ENCODE measurements at places on chromosomes 12 and 14.

- no peak for DNase-seq
These were observed 61.6 kb upstream of the GNPNAT1 start for GRCh38 chr14:52852810-52853521.

- DNase-seq, result no peak
These were observed 58.1 kb upstream of the DIO2 start for GRCh38 chr14:80269353-80269925.

- DNase-seq, result no peak
These were observed 70.8 kb downstream of the CCDC88C start for GRCh38 chr14:91346838-91347173.

DNA sequence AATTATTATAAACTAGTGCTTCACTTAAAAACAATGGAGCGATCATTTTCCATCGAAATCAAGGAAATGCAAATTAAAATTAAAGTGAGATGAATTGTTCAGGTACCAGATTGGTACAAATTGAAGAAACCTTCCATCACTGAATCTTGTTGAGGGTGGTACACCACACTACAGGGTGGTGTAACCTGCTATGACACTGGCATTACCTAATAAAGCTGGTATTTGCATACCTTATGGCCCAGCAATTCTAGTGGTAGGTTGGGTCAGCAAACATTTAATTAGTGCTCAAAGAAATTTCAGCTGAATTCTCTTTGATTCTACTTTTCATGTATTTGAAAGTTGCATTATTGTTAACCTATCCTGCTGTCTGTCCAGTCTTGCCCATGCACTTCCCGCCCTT, 9.2 kb downstream of the TIGAR start:
- DNase-seq, result no peak

DNA sequence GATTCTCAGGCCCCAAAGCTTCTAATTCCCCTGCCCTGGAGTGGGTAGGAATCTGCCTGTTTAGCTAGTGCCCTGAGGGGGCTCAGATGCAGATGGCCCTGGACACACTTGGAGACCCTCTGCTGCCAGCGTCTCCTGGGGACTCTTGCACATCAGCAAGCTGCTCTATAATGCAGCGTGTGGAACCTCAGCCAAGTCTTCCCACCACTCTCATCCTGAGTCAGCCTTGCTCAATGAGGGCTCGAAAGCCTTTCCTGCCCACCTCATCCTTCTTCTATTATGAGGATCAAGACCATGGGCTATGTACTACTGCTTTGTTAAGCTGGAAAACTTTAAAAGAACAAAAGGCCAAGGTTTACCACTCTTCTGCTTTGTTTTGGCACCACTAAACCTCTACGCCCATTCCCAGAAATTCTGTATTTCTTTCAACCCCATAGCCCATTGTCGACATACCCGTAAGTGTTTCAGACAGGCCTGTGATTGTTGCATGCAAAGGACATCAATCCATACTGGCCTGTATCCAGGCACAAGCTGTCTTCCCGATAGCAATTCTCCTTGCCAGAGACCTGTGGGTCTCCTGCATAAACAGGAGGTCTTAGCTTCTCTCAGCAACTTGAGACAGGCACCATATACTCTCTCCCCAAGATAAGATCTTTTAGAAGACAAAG, 246.9 kb downstream of the DPF3 start:
- no peak for DNase-seq

DNA sequence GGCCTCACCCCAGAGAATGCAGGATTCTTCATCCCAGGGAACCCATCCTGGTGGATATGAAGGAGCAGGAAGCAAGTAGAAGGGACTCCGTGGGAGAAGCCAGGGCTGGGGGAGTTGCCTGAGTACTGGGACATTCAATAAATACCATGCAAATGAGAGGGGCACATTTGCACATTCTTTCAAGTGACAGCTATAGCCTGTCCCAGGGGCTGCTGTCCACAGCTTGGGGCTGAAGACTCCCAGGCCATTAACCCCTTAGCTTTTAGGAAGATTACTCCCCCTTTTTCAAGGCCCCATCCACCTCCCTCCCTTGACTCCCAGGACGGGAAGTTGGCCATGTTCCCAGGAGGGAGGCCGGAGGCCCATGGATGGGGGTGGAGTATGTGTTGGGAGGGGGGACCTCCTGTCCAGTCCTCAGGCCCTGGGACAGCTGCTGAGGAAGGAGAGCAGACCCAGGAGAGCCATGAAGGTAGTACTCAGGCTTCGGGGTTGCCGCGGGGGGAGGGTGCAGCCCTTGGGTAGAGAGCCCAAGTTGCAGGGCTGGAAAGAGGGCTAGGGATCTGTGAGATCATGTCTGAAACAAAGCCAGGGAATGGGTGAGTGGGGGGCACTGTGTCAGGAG, 974 bp upstream of the TNS2 start:
- no peak for DNase-seq
